ENCODE measurements at places on chromosomes 6 and 20.

DNA sequence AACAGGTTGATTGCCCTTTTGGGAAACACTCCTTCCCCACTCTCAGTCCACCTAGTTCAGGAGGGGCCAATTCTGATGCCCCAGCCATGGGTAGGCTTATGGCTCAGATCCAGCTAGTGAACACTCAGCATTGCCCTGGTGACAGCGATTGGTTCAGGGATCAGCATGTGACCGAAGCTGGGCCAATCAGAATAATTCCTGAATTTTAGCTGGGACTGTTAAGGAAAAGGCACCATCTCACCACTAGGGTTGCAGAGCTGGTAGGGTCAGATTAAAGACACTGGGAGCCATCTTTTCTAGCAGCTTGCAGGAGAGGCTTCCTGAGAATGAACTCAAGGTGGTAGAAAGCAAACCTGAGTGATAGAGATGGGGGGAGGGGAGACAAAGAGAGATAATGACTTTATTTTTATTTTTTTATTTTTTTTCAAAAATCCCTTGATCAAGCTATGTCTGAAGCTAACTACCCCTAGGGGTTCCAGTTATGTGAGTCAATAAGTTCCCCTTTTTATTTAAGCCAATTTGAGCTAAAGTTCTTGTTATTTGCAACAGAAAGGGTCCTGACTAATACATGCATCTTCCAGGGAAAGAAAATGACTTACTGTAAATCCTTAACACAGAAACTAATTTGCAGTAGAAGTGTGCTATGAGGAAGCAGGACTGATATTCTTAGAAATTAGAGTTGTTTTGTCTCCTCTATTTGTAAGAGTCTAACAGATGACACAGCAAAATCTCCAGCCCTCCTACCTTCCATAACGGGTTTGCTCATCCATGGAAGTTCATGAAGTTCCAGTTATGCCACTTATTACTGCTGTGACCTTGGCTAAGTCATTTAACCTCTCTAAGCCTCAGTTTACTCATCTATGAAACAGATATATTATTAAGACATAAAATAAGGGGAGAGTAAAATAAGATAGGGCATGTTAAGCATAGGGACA is 44.7 kb downstream of the EYA2 start:
- DNase-seq, result no peak

DNA sequence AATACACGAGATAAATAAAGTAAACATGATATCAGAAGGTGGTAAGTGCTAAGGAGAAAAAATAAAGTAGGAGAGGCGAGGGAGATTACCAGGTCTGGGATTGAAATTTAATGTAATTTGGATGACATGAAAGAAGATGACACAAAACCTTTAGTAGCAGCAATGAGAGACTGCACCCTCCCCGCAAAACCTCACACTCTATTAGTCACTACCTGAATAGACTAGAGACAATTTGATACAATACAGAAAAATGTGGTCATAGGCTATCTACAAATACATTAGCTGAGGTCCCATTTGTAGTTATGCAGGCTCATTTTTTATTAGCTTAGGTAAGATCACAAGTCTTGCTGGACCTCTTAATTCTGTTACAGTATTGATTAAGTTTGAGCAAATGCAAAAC is 125.5 kb downstream of the LRFN2 start:
- no peak for DNase-seq

DNA sequence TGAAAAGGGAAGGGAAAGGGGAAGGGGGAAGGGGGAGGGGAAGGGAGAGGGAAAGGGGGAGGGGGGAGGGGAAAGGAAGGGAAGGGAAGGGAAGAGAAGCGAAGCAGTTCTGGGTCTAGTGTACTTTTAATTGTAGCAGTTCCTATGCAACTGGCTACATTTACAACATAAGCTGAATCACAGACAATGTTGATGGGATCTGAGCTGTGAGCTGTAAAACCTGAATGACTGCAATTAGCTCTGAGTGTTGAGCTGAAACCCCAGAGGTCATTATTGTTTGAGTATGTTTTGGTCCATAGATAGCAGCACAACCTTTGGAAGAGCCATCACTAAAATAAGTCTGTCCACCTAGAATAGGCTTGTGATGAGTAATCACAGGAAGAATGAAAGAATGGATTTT is 7.2 kb upstream of the ABHD12 start:
- no peak for DNase-seq

GRCh38 chr6:124887872-124888580 is 74.2 kb upstream of the RNF217 start:
- DNase-seq, result no peak

DNA sequence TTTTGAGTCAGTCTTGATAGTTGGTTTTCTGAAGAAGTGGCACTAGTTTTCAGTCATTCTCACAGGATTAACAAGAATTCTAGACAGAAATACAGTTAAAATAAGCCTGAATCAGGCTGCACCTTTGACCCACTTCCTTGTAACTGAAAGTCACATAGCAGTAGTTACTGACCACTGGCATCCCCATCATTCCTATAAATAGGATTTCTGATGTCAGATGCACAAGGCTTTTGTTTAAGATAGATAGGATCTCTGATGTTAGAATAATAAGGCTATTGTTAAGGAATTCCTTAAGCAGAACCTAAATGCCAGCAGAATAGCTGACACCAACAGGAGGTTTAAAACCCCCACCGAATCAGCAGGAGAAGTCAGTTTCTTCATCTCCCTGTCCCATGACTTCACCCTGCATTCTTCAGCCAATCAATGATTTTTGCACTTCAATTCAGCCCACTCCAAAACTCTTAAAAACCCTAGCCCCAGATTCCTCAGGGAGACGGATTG is 30.6 kb upstream of the ZBTB24 start:
- DNase-seq, result no peak

- no peak for DNase-seq
Observed at GRCh38 chr20:23856736-23857135, 22.8 kb downstream of the CST5 start.

DNA sequence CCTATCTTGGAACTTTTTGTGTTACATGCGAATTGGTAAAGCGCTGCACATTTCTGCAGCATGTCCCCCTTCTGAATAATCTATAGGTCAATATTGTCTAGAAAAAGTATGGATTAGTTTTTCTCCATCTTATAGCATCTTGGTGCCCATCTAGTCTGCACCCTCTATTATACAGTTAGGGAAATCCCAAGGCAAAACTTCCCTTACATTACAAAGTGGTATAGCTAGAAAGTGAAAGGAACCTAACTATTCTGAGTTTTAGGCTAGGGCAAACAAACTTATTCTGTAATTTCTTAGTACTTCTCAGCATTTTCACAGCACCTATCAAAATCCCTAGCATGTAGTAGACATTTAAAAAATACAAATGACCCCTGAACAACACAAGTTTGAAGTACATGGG is 133.5 kb upstream of the CCDC28A start:
- DNase-seq, result no peak

- DNase-seq, result no peak
Observed at GRCh38 chr6:29633534-29633905, 537 bp upstream of the GABBR1 start.

DNA sequence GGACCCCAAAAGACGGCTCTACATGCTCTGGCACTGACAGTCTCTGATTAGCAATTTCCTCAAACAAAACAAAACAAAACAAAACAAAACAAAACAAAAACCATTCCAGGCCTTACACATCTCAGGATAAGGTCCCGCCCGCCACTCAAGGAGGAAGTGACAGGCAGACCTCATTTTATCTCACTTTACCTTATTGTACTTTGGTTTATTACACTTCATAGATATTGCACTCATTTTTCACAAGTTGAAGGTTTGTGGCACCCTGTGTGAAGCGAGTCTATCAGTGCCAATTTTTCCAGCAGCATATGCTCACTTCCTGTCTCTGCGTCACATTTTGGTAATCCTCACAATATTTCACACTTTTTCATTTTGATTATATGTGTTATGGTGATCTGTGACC is 15.2 kb downstream of the ZBP1 start:
- DNase-seq, result no peak

- no peak for DNase-seq
Observed at GRCh38 chr20:10557685-10558084, 116.1 kb downstream of the JAG1 start.

GRCh38 chr6:25961619-25962148 is 918 bp upstream of the TRIM38 start:
- DNase-seq, result no peak

GRCh38 chr20:43942667-43943285 is 28.1 kb downstream of the TOX2 start:
- no peak for DNase-seq

- DNase-seq, result no peak
Observed at GRCh38 chr6:87561017-87561416, 28.8 kb downstream of the RARS2 start.
